ENCODE measurements at places on chromosomes 5 and 9.
A peak's percentile ranks its signal among the peaks of the same experiment; 100 is the strongest.

GRCh38 chr9:69155341-69156030 lies 18.6 kb upstream of the TJP2 start:
- no peak for DNase-seq

- DNase-seq: no peak
Measured at GRCh38 chr5:169705322-169705721, 68.2 kb downstream of the DOCK2 start.

- DNase-seq: no peak
Measured at GRCh38 chr9:107388890-107389289, 100.7 kb downstream of the KLF4 start.

- DNase-seq: no peak
Measured at GRCh38 chr9:92476962-92477361, 5.3 kb downstream of the ASPN start.

- no peak for DNase-seq
Measured at GRCh38 chr5:145130996-145131395, 704.1 kb downstream of the PRELID2 start.

DNA sequence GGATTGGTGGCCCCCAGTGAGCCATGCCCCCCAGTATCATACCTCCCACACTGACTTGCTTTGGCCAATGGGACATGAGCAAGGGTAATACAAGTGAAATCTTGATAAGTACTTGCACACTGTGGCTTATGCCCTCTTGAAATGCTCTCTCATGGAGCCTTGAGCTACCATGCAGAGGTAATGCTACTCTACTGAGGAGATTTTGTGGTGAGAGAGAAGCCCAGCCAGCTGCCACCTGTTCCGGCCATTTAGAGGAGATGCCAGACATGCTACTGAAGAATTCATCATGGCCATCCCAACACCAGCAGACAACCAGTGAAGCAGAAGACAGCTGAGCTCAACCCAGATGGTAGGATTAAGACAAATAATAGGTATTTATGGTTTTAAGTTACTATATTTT lies 299.5 kb downstream of the MEF2C start:
- no peak for DNase-seq

DNA sequence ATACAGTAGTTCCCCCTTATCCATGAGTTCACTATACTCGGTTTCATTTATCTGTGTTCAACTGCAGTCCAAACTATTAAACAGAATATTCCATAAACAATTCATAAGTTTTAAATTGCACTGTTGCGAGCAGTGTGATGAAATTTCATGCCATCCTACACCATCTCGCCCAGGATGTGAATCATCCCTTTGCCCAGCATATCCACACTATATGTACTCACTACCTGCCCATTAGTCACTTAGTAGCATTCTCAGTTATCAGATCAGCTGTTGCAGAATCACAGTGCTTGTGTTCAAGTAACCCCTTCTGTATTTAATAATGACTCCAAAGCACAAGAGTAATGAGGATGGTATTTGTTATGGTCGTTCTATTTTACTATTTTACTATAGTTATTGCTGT lies 51.5 kb downstream of the SHOC1 start:
- DNase-seq: no peak

DNA sequence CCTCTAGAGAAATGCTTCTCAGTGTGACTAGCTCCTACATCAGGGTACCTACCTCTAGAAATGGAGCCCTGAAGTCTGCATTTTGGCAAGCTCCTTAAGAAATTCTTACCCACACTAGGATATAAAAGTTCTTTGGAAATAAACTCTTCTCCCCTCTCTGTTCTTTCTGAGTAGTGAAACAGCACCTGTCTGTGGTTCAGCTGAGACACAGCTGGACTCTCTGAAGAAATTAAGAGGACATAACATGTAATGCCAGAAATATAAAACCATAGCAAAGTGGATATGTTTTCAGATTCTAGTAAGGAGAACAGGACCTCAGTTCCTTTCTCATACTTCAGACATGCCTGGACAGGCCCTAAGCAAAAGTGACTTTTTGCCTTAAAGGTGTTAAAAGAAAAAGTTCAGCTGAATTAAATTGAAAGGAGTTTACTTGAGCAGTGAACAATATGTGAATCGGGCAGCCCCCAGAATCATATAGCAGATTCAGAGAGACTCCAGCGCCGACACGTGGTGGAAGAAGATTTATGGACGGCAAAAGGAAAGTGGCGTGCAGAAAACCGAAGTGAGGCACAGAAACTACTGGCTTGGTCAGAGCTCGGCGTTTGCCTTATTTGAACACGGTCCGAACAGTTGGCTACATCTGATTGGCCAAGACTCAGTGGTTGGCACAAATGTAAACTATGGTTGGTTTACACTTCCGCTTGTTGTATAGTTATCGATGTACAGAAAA lies 64.5 kb downstream of the PRKACG start:
- no peak for DNase-seq

DNA sequence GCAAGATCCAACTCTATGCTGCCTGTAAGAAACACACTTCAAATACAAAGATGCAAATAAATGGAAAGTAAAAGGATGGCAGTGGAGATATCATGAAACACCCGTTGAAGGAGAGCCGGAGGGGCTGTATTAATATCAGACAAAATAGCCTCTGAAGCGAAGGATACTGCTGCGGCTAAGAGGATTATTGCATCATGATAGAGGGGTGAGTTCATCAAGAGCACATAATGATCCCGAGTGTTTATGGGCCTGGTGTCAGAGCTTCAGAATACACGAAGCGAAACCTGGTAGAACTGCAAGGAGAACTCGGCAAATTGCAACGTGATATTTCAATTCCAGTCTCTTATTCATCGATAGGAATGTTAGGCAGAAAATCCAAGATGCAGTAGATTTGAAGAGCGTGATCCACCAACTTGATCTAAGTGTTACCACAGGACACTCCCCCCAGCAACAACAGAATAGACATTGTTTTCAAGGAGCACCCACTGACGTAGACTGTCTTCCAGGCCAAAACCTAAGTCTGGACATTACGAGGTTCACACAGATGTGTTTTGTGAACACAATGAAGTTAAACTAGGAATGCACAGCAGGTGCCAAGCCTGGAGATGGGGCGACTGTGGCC lies 27.7 kb upstream of the QSOX2 start:
- DNase-seq: no peak

DNA sequence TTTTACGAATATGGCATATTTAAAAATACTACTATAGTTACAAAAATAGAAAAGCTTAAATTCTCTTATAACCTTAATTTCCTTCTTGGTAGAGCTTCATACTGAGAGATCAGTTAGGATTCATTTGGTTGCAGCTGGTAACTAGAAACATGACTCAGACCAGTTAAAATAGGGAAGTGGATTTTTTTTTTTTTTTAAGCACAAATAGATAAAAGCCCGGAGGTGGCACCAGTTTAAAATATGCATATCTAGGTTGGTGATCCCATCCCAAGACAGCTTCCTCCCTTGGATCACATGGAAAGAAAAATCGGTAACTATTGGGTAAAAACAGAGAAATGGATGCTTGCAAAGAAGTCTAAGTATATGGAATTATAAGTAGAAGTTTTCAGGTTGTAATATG lies 1634.3 kb downstream of the MAT2B start:
- no peak for DNase-seq

DNA sequence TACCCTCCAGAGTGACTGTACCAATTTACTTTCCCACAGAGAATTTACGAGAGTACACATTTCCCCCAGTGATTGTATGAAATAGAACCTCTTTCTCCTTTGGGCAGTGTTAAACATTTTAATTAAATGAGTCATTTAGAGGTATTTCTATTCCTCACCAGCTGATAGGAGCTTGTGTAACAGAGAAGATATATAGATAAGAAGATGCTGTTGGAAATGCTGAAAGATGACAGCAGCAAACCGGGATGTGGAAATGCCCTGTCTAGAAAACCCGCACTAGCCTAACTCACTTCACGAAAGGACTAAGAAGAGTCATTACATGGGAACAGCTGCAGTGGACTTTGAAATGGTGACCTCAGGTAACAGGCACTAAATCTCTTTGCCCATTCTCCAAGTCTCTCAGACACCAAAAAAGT lies 68.3 kb downstream of the LPAR1 start:
- no peak for DNase-seq

- peak; percentile 21 for DNase-seq
Measured at GRCh38 chr5:140042643-140043507, at the start of gene NRG2. Gene NRG2, minus strand, starts transcription at chr5:140043299.

- no peak for DNase-seq
Measured at GRCh38 chr9:89011683-89012082, 20.4 kb downstream of the S1PR3 start.

DNA sequence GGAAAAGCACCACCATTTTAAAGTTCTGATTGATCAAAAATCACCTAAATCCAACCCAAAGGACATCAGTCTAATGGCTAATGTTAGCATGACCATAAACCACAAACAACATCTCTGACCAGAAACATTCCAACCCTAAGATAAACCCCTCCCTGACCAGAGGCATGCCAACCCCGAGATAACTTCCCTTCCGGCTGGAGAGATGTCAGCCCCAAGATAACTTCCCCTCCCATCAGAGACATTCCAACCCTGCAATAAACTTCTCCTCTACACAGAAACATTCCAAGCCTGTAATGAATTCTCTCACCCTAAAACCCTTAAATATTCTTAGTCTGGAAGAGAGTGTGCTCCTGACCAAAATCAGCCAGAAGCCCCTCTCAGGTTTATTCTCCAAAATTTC lies 364.3 kb downstream of the KCNN2 start:
- no peak for DNase-seq

- no peak for DNase-seq
Measured at GRCh38 chr5:102106599-102106998, 189.5 kb downstream of the SLCO4C1 start.

GRCh38 chr9:113474360-113475028 lies 11.0 kb downstream of the RGS3 start:
- no peak for DNase-seq

- no peak for DNase-seq
Measured at GRCh38 chr5:115377468-115378217, 81.2 kb upstream of the CCDC112 start.

- DNase-seq: no peak
Measured at GRCh38 chr9:130873966-130874365, 22.6 kb downstream of the QRFP start.

GRCh38 chr5:35320029-35320428 lies 89.7 kb upstream of the PRLR start:
- no peak for DNase-seq

DNA sequence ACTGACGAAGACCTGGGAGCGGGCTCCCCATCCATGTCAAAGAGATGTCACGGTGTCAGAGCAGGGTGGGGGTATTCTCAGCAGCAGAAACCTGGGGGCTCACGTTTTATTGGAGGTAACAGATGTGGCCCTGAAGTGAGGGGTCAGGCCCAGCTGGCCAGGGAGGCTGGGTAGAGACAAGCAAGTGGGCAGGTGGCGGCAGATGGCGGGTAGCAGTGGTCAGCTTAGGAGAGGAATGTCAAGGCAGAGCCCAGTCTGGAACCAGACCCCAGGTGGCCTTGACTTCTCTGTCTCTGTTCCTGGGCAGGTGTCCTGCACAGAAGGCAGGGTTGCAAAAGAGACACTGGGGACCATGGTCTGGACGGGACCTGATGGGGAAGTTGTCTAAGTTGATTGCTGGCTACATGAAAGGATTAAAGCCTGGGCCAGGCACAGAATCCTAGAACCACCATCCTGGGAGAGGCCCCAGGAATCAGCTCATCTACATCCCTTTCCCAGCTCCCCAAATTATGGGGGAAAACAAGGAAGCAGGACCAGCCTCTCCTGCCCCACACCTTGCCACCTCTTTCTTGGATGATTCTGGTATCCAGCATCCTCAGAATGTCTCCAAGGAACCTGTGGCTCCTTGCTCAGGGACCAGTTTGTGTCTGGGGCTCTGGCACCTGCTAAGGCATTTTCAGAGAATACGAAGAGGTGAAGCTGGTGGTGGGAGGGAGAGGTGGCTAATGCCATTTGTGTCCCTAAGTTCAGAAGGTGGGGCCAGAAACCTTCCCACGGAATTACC lies 72.5 kb downstream of the AMBP start:
- no peak for DNase-seq

GRCh38 chr5:72557167-72558045 lies 50.2 kb upstream of the ZNF366 start:
- no peak for DNase-seq

DNA sequence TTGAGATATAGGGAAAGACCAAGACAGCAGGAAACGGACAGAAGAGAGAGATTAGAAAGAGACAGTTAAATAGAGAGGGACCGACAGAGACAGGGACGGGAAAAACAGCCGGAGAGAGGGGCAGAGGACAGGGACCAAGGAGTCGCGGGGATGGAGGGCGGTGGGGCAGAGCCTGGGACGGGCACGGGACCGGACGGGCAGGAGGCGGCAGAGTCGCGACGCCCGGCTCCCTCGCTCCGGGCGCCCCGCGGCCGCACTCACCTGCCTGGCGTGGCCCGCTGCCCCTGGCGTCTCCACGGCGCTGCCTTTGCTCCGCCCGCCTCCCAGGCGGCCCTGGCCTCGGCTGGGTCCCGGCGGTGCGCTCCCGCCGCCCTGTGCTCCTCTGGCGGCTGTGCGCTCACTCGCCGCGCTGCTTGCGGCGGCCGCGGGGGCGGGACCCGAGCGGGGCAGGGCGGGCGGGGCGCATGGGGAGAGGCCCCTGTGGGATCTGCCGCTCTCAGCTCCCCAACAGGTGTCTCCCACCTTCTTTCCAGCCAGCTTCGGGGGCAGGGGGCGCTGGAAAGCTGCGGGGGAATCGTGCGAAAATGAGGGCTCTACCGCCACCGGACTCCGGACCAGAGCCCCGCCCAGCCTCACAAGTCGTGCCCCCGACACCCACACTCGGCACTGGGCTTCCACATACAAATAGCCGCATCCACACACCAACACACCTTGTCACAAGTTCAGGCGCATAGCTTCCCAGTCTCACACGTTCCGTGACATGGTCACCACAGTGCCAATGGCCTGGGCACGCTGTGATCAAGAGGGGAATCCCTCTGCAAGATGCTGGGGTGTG lies at the start of gene ARID3C:
TSS of gene ARID3C (minus strand) at position 411 of the 835 bp plus-strand sequence. CDS start 1,052 bp downstream, outside the sequence.
- no peak for DNase-seq

DNA sequence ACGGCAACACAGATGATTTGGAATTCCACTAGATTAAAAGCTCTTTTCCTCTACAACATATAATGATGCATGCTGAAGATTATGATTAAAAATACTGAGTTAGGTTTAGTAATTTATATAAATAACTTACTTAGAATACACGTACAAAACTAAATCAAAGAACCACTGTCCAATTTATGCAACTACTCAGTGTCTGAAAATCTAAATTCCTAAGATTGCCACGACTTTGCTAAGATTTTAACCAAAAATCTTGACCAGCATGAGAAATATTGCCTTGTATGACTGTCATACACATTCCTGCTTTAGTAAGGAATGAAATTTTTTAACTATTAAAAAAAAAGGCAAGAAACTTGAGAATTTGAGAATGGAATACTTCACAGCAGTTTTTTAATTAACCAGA lies 292.4 kb downstream of the ZNF608 start:
- DNase-seq: no peak
